ENCODE measurements at places on chromosomes 2 and 18.

DNA sequence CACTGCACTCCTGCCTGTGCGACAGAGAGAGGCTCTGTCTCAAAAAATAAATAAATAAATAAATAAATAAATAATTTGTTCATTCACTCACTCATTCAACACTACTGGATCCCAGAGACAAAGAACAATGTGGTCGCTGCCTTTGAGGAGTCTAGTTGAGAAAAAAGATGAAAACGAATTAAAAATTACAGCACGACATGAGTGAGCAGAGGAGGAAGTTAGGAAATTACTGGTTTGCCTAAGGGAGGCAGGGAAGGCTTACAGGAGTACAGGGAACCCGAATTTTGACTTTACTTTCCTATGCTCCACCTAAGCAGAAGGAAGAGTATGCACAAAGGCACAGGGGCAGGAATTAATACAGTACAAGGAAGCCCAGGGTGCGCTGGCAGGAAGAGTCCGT, 4.2 kb upstream of the KCMF1 start:
- DNase-seq = no peak

GRCh38 chr18:9506046-9506792, 30.9 kb downstream of the RALBP1 start:
- no peak for DNase-seq

- DNase-seq = no peak
Observed at GRCh38 chr2:70607121-70607561, 53.5 kb upstream of the TGFA start.

- DNase-seq = no peak
Observed at GRCh38 chr2:60215386-60215901, 338.0 kb downstream of the BCL11A start.

GRCh38 chr2:147001061-147001460, 843.8 kb upstream of the ACVR2A start:
- DNase-seq = no peak

GRCh38 chr18:2797951-2798350, 48.9 kb upstream of the EMILIN2 start:
- DNase-seq = no peak

DNA sequence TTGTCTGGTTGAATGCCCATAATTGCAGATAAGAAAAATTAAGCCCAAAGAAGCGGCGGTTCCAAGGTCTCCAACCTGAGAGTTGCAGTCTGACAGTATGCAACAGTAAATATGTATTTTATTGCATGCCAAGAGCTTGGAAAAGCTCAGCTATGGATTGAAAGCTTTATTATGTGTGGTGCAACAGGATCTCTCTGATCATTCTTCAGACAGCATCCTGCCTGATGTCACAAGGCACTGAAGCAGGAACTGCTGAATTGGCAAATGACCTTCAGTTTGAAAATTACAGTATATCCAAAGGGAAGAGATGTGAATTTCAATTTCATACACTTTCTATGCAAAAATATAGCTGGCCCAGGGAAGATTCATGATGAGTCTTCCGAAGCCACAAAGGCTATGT, 42.5 kb downstream of the DOCK10 start:
- DNase-seq = no peak

- no peak for DNase-seq
Observed at GRCh38 chr2:65043001-65043400, 13.2 kb upstream of the CEP68 start.

DNA sequence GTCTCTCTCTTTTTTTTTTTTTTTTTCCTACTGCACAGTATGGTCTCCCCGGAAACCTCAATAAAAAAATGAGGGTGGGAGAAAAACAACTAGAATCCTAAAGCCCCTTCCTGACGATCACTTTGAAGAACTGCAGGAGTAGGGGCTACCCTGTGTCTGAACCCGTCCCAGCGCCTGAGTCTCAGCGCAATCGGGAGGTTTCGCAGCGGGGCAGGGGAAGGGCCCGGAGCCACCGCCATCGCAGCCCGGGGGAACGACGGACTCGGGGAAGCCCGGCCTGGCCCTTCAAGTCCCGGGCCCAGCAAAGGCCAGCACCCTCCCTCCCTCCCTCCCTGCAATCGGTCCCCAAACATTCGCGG, 411 bp downstream of the NARS1 start:
- peak; percentile 53 for DNase-seq

DNA sequence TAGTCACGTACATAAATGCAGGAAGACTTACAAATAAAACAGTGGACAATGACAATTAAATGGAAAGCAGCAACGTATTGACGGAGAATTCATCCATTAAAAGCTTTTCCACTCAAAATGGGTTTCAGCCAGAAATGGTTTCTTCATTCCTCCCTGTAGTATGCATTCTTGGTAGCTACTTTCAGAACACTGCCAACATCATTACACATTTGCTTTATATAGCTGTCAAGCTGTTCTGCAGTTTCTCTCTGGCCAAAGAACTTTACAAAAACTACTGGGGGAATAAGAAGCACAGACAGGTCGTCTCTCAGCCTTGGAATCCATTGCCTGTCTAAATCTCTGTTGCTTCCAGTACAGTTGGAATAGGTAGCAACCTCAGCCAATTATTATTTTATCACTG, 84.1 kb upstream of the NCKAP5 start:
- DNase-seq = peak; percentile 30

- no peak for DNase-seq
Observed at GRCh38 chr2:147420517-147420916, 424.3 kb upstream of the ACVR2A start.

DNA sequence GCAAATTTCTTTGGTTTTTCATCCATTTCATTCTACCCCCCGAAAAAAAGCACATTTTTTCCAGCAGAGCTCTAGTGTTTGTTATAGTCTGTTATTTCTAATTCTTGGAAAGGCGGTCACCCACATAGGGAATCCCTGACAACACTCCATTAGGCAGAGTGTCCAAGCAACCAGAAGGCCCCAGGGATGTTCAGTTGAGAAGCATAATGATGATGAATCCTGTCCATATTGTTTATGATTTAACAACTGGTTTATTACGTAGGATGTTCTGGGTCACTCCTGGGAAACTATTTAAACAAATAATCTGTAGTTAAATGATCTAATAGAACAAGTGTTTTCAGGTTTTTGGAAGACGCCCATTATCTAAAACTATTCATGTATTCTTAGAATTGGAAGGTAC, 388.7 kb downstream of the TNS1 start:
- no peak for DNase-seq

DNA sequence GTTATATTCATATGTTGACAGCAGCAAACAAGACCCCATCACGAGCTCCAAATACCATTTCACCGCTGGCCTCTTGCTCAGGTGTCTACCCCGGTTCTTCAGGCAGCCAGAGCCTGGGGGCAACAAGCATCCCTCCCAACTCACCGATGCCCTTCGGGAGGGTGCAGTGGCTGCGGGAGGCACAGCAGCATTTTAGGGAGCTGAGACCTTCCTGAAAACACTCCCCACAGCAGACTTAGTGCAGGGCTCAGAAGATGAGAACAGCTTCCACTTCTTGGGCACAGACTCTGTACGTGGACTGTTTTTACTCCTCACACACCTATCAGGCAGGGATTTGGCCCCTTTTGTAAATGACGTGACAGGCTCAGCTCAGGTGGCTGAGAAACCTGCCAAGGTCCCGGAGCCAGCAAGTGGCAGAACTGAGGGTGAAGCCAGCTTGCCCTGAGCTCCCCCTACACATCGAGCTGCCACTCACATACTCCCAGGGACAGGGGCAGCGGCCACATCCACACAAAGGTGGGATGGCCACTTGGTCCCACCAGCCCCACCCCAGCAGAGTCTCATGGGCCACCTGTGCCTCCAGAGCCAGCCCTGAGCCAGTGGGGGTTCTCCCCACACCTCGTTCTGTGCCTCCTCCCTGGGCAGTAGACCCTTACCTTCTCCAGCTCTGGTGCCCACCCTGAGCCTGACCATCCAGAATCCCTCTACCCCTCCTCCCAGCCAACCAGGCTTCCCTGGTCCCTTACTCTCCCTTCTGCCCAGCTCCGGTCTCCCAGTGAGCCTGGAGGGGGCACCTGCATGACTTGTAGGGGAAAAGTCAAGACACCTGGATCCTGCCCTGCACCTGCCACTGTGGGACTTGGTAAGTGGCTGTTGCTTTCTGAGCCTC, 28.5 kb downstream of the CYP27C1 start:
- DNase-seq = no peak

DNA sequence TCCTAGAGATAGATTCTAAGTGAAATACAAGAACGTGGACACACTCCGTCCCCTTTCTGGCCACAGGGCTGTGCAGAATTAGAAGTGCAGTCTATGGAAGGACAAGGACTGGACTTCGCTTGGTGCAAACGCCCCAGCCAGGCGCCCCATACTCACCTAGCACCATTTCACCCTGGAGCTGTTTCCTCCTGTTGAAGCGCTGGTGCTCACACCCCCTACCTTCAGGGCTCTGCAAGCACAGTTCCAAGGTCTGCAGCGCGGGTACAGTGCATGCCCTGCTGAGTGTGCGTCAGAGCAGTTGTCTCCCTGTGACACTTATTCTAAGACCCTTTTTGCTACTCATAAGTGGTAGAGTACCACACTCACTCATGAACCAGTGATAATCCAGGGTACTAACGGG, 3.0 kb downstream of the HPCAL1 start:
- no peak for DNase-seq

GRCh38 chr2:8409461-8410260, 272.2 kb upstream of the ID2 start:
- no peak for DNase-seq

DNA sequence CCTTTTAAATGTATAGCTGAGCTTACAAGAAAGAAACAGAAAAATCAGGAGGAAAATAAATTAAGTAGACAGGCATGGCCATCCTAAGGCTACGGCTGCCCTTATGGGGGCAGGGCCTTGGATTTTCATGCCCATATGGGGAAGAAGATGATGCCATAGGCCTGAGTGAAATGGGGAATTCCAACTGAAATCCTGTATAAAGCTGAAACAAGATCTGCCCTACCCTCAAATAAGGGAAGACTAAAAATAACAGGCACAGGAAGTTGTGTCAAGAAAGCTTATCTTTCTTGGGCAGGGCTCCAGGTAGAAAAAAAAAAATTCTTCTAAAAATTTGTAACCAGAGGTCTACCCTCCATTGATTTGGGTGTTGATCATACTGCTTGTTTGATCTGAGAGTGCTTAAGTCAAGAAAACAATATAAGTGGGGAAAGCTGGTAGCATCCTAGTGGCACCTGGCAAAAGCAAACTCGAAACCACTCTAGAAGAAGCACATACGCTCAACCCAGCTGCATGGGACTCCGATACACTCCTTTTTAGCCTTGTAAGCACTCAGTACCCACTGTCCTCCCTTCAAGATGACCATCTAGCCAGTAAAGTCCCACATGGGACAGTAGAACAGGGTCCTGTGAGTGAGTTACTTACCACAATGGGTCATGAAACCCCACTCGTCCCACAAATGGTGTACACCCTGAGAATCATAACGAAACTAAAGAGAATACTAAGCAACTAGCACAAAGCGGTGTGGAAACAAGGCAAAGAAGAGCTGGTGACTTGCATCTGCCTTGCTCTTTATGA, 22.3 kb downstream of the DNAH7 start:
- no peak for DNase-seq

DNA sequence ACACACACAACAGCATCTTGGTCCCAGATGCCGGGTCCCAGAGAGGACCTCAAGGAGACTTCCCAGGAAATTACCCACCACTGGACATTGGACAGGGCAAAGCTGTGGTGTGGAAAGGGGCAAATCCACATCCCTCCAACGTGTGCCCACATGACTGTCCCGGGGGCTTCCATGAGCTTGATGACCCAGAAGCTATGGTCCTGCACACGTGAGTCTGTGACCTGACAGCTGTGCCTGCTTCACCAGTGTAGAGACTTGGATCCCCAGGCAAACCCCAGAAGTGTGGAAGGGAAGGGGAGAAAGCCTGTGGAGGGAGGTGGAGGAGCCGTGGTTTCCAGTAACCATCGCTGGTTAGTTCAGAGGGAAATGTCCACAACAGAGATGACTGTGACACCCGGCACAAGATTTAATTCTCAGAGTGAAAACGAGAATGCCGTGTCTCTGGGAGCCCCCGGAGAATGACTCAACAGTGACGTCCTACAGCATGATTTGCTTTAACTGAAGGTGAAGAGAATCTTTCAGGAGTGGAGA, 19.1 kb upstream of the GPR55 start:
- DNase-seq = no peak

DNA sequence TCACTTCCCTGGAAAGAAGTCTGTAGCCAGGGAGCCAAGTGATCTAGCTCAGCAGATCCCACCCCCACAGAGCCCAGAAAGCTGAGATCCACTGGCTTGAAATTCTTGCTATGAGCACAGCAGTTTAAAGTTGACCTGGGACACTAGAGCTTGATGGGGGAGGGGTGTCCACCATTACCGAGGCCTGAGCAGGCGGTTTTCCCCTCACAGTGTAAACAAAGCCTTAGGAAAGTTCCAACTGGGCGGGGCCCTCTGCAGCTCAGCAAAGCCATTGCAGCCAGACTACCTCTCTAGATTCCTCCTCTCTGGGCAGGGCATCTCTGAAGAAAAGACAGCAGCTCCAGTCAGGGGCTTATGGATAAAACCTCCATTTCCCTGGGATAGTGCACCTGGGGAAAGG, 887.2 kb upstream of the LRATD1 start:
- no peak for DNase-seq

DNA sequence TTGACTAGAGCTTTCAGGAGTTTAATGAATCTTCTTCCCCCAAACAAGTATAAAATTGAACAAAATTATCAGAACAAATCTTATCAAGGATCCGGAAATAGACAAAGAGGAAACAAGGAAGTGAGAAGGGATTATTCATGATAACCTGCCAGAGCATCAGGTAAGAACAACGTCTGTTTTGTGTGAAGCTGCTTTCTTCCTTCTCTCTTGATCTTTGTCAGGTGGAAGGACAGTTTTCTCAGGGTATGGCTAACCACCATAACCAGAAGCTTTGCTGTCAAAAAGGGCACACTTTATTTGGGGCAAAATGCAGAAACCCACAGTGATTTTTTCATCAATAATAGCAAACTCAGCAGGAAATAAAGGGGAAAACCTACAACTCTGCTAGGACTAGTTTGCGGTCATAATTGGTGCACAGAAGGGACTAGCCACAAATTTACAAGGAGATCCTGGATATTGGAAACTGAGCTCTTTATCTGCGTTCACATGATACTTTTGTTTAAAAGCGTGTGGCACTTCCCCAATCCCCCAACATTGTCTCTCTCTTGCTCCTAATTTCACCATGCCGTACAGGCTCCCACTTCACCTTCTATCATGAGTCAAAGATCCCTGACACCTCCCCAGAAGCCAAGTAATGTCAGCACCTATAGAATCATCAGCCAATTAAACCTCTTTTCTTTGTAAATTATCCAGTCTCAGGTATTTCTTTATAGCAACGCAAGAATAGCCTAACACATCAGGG, 124.2 kb downstream of the FSIP2 start:
- no peak for DNase-seq

- DNase-seq = no peak
Observed at GRCh38 chr18:23203891-23204432, 68.7 kb downstream of the CABLES1 start.

- DNase-seq = no peak
Observed at GRCh38 chr2:178635897-178636296, 155.6 kb downstream of the PLEKHA3 start.

- no peak for DNase-seq
Observed at GRCh38 chr2:173567493-173567892, 212.8 kb downstream of the CDCA7 start.

Measured in AG08396 (cell line).